ENCODE measurements at places on chromosomes 1 and 21.
A peak's percentile ranks its signal among the peaks of the same experiment; 100 is the strongest.

GRCh38 chr1:168509210-168509609 is 34.6 kb downstream of the XCL2 start:
- no peak for DNase-seq

DNA sequence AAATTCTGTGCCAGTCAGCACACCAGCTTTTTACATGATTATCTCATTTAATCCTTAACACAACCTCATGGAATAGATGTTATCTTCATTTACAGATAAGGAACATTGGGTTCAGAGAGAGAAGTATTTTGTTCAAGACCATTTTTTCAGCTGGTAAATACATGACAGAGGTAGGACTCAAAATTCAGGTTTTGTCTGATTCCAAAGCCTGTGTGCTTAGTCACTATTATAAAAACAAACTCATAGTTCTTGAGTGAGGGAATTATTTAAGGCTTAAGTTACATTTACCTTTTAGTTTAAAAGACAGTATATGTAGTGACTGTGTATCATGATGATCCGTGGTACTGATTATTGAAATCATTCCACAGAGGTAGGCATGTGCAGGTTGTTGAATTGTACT is 125.2 kb downstream of the MAGI3 start:
- DNase-seq, result no peak

DNA sequence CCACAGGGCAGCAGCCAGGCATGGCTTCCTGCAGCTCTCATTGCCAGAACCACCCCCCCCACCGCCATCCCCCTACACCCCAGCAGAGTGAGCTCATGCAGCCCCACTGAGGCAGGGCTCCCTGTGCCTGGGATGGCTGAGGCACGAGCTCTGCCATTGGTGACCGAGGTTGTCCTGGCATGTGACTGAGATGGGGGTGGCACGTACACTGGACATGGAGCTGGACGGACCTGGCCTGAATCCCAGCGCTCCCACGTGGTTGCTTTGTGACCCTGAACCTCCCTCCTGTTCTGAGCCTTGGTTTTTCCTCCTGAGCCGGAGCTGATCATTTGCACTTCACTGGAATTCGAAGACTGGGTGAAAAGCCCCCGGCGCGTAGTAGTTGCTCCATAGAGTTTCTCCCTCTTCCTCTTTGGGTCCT is 28.3 kb downstream of the ALPL start:
- DNase-seq, result no peak

DNA sequence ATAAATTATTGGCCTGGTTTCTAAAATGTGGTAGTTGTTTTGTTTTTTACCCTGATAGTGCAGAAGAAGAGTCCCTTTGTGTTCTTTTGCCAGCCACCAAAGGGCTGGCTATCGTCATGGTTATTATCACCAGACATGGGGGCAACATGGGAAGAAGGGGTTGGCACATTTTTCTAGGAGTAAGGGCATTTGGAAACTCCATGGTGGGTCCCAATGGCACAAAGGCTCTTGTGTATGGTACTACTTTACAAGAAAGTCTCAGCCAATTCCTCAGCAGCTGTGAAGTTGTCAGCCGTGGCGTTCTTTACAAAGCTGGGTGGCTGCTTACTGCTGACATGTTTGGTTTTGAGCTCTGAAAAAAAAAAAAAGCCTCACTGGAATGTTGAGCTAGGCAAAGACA is 330.4 kb upstream of the ESRRG start:
- DNase-seq, result no peak

GRCh38 chr1:74812180-74812541 is 79.2 kb downstream of the TYW3 start:
- DNase-seq, result no peak

- no peak for DNase-seq
Measured at GRCh38 chr1:159935719-159936272, 9.6 kb downstream of the IGSF9 start.

- peak; percentile 30 for DNase-seq
Measured at GRCh38 chr1:210446479-210446878, 117.8 kb downstream of the HHAT start.

GRCh38 chr1:24535021-24535424 is 20.9 kb upstream of the NCMAP start:
- peak; percentile 73 for DNase-seq
